ENCODE measurements at places on chromosomes 5 and 9. TPM values are rescaled to one million over a fixed set of nuclear protein-coding genes. Genes with fewer than 3 reads are reported as not detected.

- DNase-seq: no peak
Observed at GRCh38 chr5:17222664-17223063, 5.2 kb downstream of the BASP1 start.

DNA sequence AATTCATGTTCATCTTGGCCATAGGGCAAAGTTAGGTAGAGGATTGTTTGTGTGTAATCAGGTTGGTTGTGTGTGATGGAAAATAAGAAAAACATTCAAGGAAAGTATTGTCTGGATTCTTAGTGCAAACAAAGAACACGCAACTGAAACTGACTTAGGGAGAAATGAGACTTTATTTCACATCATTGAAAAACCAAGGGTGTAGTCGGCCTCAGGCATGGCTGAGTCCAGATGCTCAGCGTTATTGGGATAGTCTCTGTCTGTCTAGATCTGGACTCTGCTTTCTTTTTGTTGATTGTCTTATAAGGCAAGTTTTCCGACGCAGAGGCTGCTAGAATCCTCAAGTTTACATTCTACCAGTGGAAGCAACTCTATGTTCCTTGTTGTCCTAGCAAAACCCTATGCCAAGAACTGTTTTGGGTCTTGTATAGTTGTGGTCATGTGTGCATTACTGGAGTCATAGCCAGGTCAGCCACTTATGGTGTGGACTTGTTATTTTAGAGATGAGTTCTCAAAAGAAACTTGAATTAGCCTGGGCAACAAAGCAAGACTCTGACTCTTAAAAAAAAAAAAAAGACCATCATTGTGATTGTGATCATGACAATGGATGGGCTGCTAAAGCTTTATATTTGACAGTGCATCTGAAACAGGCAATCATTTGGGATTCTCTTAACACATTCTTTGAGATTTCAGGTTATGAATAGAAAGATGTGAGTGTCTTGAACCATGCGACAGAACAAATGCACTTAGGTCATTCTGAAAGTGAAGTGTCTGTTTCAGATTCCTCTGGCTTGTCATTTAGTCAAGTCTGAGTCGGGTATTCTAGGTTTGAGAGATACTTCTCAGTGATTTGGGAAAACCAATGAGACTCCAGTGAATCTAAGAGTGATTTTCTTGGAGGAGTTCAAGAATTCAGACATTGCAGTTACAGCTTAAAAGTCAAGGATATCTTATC lies 82.6 kb downstream of the DOCK2 start:
- DNase-seq: no peak

GRCh38 chr9:81687521-81688261 lies 1.7 kb downstream of the TLE1 start:
- no peak for DNase-seq

DNA sequence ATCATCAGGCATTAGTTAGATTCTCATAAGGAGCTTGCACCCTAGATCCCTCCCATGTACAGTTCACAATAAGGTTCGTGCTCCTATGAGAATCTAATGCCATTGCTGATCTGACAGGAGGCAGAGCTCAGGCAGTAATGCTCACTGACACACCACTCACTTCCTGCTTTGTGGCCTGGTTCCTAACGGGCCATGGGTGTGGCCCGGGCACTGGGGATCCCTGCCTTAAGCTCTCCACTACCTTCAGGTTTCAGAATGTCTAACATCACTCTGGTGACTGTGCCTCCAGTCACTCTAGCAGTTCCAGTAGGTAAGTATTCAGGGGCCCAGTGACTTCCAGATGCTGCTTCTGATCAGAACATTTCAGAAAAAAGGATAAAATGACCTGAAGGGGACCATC lies 152.4 kb downstream of the LRRC70 start:
- DNase-seq: peak; percentile 48

DNA sequence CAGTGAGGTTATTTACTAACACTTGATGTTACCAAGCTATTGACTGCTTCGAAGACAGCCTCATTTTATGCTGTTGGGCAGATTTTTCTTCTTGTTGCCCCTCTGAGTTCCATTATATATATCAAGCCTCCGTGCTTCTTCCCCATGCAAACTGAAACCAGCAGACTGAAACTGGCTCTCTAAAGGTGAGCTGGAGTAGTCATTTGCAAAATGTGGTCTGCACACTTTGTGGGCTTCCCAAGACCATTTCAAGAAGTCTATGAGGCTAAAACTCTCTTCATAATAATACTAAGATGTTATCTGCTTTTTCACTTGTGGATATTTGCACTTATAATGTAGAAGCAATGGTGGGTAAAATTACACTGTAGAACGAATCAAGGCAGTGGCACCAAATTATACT lies 13.9 kb downstream of the SLC36A1 start:
- no peak for DNase-seq

- DNase-seq: peak; percentile 22
Observed at GRCh38 chr5:77356740-77357139, 135.4 kb downstream of the WDR41 start.

DNA sequence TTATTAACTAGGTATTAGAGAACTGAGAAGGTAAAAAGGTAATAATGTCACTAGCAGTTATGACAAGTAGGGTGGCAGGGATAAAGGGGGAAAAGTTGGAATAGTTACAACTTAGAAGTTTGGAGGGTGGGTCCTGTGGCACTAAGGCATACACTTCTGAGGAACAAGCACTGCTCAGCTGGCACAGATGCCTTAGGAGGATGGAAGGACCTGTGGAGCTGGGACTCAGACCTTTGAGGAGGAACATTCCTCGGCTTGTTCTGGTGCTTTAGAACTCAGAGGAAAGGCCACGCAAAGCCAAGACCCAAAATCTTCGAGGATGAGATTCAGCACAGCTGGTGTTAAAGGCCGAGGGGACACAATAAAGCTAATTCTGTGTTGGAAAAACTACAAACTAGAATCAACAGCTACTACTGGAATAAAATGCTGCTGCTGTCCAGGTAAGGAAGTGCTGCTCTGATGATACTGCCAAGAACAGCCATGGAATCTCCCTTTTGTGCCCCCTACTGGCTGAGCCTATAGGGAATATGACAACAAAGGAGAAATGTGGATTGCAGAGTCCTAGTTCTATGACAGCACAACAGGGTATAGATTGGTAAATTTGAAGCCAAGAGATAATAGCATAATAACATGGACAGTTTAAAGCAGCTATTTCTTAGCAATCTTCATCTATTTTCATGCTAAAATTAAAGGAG lies 126.7 kb downstream of the SLC25A46 start:
- peak; percentile 16 for DNase-seq

DNA sequence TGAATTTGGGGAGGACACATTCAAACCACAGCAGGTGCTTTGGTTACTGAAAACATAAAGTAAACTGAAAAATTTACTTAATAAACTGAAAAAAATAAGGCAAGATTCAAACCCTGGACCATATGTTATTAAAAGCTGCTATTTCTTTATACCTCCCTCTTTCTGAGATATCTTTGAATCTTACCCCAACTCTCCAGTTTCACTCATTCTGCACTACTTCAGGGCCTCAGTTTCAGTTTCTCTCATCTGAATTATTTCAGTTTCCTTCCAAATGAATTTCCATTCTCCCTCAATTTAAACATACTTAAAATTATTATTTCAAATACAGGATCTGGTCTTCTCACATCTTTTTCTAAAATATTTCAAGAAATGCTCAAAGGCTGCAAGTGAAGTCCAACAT lies 4.9 kb upstream of the OXCT1 start:
- no peak for DNase-seq

CDC20B gene
- total RNA-seq: 0.18 TPM

PCDHB16 gene
- not detected for total RNA-seq

RNF183 gene
- total RNA-seq: 0.40 TPM

MAMDC4 gene
- 12.5 TPM for total RNA-seq

HCN1 gene
- not detected for total RNA-seq

SLC25A2 gene
- 0.38 TPM for total RNA-seq

GHR gene
- total RNA-seq: not detected

Data from activated CD4-positive, alpha-beta memory T cell treated with anti-CD3 and anti-CD28 coated beads, Interleukin-2, amount 10 ng/mL, durations not matched to agents 7 days and 5 days (primary cell).